Esophagus muscularis mucosa (tissue), 4 donors: ENCODE measurements at places on chromosomes 6 and 20. TPM values are rescaled to one million over a fixed set of nuclear protein-coding genes. Genes with fewer than 3 reads are reported as not detected.

Gene FAM83B
- not detected for total RNA-seq

Gene KCNQ5
- 1.2 TPM for total RNA-seq

Gene LRRC73
- total RNA-seq = 1.4 TPM

Gene RING1
- total RNA-seq = 25.3 TPM

Gene PTK6
- 0.06 TPM for total RNA-seq

Gene ETV7
- total RNA-seq = not detected

DNA sequence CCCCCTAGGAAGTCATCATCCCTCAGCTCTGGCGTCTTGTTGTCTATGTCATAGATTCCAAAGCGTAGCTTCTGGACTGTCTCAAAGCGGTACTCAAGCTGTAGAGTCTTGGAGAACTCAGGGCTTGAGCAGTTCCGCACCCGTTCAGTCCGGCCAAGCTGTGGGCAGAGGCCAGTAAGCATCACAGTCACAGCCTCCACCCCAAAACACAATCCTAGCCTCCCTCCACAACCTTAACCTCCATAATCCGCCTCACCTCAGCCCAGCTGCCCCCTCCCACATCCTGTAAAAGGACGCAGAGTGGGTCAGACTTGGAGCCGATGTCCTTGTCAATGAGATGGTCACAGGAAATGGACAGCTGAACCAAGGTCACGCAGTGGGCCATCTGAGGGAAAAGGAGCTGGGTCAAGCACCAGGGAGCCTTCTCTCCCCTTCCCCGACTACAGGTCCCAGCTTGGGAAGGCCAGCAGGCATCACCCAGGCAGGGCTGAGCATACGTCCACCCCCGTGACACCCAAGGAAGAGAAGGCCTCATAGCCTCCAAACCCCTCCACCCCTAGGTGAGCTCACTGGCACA is 17.0 kb downstream of the SPAG4 start:
- no peak for DNase-seq

GRCh38 chr6:161110028-161110779 is 118.6 kb downstream of the MAP3K4 start:
- DNase-seq = no peak

DNA sequence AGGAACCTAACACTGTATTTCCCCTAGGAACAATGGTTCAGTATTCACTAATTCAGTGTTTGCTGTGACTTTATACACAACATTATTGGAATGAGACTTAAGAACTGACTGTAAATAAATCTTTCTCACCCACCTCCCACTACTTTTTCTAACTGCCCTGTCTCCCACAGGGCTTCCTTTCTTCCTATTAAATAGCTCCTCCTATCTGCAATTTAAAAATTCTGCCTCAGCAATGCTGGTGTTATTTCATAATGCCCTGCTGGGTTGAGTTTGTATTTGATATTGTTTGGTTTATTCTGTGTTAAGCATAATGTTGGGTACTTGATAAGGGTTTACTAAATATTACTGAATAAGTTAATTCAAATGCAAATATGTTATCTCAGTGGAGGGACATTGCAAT is 573.1 kb upstream of the RNF217 start:
- no peak for DNase-seq

DNA sequence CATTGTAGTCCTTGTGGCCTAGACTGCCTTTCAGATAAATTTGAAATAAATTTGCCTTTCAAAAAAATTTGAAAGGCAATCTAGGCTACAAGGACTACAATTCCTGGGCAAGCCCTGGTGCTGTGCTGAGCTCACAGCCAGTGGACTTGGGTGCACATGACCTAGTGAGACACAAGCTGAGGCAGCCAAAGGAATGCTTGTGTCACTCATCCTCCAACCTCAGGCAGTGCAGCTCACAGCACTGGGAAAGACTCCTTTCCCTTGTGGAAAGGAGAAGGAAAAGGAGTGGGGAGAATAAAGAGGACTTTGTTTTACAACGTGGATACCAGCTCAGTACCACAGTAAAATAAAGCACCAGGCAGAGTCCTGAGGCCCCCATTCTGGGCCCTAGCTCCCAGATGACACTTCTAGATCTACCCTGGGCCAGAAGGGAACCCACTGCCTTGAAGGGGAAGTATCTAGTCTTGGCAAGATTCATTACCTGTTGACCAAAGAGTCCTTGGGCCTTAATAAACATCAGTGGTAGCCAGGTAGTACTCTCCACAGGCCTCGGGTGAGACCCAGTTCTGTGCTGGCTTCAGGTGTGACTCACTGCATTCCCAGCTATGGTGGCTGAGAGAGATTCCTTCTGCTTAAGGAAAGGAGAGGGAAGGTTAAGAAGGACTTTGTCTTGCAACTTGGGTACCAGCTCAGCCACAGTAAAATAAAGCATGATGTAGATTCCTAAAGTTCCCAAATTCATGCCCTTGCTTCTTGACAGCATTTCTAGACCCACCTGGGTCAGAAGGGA is 659.7 kb upstream of the FLRT3 start:
- DNase-seq = no peak

DNA sequence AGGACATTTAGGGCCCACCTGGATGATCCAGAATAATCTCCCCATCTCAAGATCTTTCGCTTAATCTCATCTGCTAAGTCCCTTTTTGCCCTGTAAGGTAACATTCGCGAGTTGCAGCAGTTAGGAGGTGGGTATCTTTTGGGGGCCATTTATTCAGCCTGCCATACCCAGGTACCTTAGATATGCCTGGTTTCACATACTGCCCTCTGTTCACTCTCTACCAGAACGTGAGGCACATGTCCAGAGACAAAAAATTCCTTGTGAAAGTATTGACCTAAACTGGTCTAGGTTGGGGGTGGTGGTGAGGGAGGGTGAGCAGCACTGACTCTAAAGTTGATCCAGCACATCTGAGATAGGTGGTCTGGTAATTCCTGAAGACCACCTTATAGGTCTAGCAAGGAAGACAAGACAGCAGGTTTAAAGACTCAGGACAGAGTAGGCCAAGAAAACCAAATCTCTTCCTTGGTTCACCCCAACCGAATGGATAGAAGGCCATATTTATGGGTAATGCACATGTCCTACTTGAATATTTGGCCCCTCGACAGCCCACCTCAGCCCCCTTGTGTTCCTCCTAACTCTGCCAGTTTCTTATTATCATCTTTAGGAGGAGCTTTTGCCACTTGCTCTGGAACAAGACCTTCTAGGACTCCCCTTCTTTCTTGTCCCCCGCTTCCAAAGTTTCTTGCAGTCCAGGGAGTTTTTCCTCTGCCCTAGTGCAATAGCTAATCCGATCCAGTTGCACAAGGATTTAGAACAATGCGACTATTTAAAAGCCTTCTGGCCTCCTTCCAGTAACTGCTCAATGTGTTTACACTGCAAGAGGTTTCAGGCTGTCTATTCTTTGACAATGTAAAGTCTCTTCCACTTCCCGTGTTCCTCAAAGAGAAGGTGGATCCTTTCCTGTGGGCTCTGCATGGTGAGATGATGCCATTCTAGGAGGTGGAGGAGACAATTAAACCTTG is 213.0 kb upstream of the LAMP5 start:
- DNase-seq = no peak

- no peak for DNase-seq
Observed at GRCh38 chr20:40757087-40757486, 68.1 kb upstream of the MAFB start.

DNA sequence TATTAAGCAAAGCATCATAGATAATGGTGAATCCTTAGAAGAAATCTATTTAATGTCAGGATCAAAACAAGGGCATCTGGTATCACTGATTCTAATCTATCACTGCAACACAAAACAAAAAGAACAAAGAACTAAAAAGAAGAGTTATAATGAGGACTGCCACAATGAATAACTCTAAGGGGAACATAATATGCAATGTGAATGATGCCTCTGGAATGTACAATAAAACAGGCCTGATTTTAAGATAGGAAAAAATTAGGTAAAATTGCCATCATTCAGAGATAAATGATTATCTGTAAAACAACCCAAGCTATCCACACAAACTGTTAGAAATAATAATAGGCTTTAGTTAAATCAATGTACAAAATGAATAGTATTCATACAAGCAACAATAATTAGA is 936.7 kb upstream of the CITED2 start:
- no peak for DNase-seq

GRCh38 chr6:39568896-39569295 is 156.3 kb downstream of the KIF6 start:
- DNase-seq = no peak

GRCh38 chr6:52183131-52183713 is 3.0 kb upstream of the IL17A start:
- DNase-seq = no peak

- DNase-seq = no peak
Observed at GRCh38 chr20:1446536-1446935, 20.1 kb downstream of the NSFL1C start.

DNA sequence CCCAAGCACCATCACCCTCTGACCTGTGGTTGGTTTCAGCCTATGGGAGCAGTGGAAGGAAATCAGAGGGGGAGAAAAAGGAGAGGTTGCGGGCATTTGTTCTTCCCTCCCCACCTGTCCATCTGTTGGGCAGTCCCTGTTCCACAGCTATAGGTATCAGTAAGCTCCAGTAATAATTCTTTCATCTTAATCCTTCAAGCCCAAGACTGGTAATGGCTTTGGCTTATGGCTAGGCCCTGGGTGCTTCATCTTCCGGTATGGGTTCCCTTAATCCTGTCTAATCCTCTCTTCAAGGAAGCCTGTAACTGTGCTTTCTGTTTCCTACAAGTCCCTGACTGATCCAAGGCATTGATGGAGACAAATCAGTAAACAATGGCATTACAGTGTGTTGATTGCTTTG is 42.2 kb upstream of the STK35 start:
- DNase-seq = no peak

DNA sequence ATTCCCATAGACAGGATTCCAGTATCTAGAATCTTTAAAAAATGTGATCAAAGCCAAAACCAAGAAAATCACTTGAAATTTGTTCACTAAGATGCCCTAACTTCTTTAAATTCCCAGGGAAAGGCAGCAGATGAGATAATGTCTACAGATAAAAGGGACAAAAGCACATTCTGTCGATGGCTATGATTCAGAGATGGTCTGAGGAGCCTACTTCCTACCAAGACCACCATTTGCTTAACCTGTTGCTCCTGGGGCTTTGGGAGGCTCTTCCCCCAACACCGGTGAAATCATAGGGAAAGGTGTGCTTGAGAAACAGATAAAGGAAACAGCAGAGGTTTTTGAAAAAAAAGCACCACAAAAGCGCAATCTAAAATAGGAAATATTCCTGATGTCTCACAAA is 118.3 kb upstream of the MAP7 start:
- DNase-seq = no peak

DNA sequence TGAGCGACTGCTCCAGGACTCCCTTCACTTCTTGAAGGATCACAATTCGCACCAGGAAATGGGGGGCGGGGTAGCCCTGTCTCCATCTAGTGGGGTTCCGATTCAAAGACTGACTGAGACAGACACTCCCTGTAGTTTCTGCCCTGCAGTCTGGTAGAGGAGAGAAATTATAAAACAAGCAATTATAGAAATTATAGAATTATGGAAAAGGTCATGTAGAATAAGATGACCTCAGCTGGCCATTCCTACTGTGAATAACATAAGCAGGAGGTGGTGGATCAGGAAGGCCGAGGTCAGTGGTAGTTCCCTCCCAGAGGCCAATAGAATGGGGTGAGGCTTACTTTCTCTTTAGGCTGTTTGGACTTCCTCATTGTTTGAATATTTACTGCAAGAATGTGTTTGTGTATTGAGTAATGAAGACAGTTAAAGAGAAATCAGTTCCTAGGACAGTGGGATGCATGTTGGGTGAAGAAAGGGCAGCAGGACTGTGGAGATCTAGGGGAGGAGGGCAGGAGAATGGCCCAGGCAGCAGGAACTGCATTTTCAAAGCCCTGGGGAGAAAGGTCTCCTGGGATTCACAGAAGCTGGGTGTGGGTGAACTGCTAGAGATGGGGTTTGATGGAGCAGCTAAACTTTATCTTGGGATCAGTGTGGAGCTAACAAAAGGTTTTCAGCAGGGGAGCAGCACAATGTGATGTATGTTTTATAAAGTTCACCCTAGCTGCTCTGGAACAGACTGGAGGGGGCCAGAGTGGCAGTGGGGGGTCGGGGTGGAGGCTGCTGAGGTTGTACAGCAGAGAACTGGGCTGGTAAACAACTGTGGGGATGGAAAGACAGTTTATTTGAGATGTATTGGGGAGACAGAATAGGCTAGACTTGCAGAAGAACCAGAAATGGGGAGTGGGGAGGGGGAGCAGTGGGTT is 2.1 kb downstream of the ZNF341 start:
- no peak for DNase-seq

GRCh38 chr6:102223942-102224341 is 830.4 kb downstream of the GRIK2 start:
- no peak for DNase-seq

DNA sequence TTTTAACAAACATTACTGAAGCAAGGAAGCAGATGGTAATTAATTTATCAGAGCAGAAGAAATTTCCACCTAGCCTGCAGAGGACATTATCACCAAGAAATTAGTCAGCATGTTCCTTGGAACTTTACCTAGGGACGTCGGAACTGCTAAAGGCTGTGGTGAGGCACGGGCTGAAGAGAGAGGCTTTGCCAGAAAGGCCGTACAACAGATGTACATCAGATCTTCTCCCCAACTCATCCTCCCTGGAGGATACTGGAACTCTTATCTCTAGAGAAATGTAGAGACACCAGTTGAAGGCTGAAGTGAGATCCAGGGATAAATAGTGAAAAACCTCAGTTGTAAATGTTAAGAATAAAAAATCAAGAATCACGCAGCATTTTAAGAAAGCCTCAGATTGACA is 257.1 kb downstream of the SAMD5 start:
- DNase-seq = no peak

GRCh38 chr6:7004581-7005297 is 103.0 kb upstream of the RREB1 start:
- DNase-seq = no peak

GRCh38 chr20:17083738-17084137 is 143.1 kb upstream of the PCSK2 start:
- no peak for DNase-seq

DNA sequence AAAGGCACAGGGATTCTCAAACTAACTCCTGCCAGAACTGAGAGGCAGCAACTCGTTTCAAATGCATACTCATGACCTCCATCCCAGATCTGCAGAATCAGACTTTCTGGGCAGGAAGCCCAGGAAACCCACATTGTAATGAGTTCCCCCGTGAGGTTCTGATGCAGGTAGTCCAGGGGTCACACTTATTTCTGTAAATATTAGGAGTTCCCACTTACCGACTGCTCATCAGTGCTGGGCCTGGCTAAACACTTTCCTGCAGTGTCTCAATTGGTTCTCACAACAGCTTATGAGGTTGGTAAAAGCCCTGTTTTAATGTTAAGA is 11.6 kb downstream of the DUSP15 start:
- DNase-seq = no peak

DNA sequence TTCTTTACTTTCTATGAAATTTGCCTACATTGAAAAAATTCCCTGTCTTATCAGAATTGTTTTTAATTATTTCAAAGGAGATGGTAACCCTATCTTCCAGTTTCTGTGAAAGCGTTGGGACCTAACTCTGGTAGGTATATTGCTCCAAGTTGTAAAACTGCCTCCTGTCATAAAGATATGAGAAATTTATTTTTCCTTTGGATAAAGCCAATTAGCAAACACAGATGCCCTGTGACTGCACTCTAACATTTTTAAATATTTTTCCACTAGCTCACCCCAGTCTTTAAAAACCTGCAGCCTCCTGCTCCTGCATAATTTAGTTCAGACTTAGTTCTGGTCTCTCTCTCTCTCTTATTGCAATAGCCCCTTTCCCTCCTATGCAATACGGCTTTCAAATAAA is 39.0 kb upstream of the CRISP1 start:
- DNase-seq = no peak
